ENCODE measurements at places on chromosomes 16 and 17.

GRCh38 chr16:9447699-9448098 lies 356.3 kb downstream of the HAPSTR1 start:
- no peak for DNase-seq

- DNase-seq: no peak
Measured at GRCh38 chr17:33482636-33483035, 189.5 kb upstream of the ASIC2 start.

DNA sequence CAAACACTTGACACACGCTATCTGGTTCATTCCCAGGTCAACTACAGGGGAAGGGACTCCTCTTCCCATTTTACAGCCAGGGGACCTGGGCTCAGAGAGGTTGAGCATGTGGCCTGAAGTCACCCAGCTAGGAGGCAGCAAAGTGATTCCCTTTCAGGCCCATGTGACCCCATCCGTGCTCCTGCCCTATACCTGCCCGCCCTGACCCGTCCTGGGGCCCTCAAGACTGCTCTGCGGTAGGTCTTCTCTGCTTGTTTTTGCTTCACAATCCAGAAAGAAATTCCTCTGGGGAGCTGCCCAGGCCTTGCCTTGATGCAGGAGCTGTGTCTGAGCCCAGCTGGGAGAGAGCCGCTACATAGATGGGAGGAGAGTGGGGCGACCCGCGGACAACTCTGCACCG lies 161.4 kb downstream of the SDK2 start:
- DNase-seq: no peak

DNA sequence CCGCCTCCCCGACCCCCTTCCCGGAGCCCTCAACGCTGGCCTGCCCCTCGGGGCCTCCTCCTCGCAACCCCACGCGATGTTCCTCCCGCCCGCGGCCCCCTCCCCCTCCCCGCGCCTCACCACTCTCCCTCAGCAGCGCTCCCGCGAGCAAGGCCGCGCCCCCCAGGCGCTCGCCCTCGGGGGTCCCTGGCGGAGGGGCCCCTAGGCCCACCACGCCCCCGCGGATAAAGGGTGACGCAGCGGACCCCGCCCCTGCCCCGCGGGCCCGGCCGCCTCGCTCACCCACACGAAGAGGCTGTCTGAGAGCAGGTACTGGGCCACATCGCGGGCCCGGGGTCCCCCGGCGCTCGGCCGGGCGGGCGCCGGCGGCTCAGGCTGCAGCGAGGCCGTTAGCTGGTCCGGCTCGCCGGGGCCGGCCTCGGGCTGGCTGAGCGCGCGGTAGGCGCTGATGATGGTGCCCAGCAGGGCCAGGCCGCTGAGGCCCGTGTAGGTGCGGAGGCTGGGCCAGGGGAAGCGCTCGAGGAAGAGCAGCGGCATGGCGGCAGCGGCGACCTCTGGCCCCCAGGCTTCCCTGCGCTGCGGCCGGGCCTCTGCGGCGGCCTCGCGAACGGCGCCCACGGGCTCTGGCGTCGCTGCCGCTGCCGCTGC lies 430 bp downstream of the AMFR start:
- peak; percentile 56 for DNase-seq

- DNase-seq: no peak
Measured at GRCh38 chr17:73924114-73924908, 279.2 kb upstream of the RPL38 start.

DNA sequence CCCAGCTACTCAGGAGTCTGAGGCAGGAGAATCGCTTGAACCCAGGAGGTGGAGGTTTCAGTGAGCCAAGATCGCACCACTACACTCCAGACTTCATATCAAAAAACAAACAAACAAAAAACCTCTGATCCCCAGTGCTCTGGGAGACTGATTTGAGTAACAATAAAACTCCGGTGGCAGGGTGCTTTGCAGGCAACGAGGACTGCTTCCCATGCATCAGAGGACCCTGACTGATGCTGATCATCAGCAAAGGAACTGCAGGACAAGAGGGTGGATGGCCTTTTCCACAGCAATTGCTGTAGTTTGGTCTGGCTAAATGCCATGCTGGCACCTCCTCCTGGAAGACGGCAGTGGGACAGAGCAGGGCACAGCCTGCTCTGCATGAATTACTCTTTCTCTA lies 6.4 kb upstream of the SLC39A11 start:
- DNase-seq: no peak

DNA sequence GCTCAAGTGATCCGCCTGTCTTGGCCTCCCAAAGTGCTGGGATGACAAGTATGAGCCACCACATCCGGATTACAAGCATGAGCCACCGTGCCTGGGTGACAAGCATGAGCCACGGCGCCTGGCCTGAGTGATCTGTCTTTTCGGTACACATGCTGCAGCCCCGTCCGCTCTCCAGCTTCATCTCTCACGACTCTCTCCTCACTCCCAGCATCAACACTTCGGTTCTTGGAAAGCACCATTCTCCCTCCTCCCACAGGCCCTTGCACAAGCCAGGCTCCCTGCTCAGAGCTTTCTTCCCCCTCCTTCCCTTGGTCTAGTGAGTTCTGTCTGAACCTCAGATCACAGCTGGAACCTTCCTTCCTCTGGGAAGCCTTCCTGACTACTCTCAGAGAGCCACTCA lies 6.5 kb upstream of the NCBP3 start:
- no peak for DNase-seq

DNA sequence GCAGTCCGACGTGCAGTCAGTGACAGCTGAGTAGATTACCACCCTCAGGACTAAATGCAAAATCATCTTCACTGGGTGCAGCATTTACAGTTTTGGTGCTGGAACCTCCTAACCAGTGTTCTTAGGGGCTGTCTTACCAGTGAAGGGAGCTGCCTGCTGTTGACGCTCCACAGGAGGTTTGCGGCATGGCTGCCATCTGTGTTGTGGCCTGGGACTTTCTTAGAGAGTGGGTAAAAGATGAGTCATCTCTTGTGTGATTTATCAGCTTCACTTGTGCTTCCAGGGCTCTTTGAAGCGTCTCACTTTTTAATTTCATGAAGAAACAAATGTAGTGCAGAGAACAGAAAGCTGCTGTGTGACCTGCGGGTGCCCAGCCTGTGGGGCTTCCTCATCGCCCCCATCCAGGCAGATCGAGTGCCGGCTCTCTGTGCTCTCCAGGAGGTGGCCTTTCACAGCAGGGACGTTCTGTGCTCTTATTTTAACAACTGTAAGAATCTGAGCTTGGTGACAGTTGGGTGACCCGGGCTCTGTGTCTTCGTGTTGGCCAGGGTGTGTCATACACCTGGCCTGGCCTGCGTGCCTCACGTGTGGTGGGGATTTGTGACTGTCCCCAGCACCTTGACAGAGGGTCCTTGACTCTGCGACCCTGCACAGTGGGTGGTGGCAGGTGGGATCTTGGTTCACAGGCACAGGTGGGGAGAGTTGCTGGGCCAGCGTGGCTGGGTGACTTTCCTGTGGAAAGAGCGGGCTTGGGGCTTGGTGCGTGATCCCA lies 24.3 kb upstream of the ZNF750 start:
- DNase-seq: peak; percentile 87

Measured in activated T-cell treated with anti-CD3 and anti-CD28 coated beads, Interleukin-2, amount 50 U/mL, for 48 hours (primary cell).